ENCODE measurements at places on chromosomes 13 and 19.

- DNase-seq, result no peak
Measured at GRCh38 chr13:24717217-24717616, 37.0 kb downstream of the ATP12A start.

GRCh38 chr19:27833031-27833430, 1379.9 kb downstream of the UQCRFS1 start:
- no peak for DNase-seq

- no peak for DNase-seq
Measured at GRCh38 chr13:57409656-57410055, 221.9 kb upstream of the PCDH17 start.

GRCh38 chr13:40993987-40994386, 25.1 kb downstream of the ELF1 start:
- no peak for DNase-seq

DNA sequence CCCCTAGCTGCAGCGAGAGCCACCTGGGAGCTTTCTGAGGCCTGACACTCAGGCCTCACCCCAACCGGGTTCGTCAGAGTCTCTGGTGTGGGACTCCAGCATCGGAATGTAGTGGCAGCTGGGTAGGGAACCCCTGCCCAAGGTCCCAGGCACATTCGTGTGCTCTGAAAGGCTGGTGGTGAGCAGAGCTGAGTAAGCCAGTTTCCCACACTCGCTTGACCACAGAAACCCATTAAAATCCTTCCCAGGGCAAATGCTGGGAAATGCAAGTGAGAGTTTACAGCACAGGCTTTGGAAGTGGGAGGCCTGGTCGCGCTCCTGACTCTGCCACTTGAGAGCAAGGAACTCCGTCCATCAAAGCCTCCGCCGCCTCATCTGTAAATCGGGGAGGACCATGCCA, 4.2 kb downstream of the TRAPPC6A start:
- DNase-seq, result no peak

GRCh38 chr19:55240713-55241020, 12.1 kb upstream of the TMEM86B start:
- no peak for DNase-seq

GRCh38 chr13:110634558-110634957, 19.2 kb downstream of the NAXD start:
- no peak for DNase-seq

GRCh38 chr19:33316541-33317264, 14.4 kb upstream of the CEBPA start:
- no peak for DNase-seq

GRCh38 chr13:57992416-57992815, 360.9 kb downstream of the PCDH17 start:
- no peak for DNase-seq

DNA sequence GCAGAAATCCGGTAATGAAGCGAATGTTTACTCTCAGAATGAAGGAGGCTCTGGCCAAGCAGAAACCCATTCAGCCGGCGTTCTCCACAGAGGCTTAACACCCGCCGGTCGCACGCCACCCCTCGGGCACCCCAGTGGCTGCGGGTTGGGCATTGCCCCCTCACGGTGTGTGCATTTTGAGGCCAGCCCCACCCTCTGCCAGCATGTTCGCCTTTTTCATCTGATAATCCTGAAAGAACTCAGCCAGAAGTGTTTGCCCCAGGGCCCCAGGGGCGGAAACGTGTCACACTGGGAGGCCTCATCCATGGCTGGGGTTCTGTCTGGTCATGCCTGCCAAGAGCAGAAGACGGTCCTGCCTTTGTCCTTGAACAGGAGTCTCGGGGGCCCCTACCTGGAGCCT, 34.2 kb downstream of the COMP start:
- DNase-seq, result no peak

DNA sequence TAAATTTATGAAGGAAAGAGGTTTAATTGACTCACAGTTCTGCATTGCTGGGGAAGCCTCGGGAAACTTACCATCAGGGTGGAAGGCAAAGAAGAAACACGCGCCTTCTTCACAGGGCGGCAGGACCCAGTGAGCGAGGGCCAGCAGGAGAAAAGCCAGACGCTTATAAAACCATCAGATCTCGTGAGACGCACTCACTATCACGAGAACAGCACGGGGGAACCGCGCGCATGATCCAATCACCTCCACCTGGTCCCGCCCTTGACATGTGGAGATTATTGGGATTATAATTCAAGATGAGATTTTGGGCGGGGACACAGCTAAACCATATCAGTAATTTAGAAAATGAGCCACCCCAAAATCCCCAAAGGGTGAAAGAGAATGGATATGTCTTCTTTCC, 187.1 kb downstream of the RAP2A start:
- DNase-seq, result no peak

All from H1 (cell line).